Fibroblast of skin of right quadriceps (primary cell): ENCODE measurements at places on chromosomes 2 and 18.
A peak's percentile ranks its signal among the peaks of the same experiment; 100 is the strongest.

DNA sequence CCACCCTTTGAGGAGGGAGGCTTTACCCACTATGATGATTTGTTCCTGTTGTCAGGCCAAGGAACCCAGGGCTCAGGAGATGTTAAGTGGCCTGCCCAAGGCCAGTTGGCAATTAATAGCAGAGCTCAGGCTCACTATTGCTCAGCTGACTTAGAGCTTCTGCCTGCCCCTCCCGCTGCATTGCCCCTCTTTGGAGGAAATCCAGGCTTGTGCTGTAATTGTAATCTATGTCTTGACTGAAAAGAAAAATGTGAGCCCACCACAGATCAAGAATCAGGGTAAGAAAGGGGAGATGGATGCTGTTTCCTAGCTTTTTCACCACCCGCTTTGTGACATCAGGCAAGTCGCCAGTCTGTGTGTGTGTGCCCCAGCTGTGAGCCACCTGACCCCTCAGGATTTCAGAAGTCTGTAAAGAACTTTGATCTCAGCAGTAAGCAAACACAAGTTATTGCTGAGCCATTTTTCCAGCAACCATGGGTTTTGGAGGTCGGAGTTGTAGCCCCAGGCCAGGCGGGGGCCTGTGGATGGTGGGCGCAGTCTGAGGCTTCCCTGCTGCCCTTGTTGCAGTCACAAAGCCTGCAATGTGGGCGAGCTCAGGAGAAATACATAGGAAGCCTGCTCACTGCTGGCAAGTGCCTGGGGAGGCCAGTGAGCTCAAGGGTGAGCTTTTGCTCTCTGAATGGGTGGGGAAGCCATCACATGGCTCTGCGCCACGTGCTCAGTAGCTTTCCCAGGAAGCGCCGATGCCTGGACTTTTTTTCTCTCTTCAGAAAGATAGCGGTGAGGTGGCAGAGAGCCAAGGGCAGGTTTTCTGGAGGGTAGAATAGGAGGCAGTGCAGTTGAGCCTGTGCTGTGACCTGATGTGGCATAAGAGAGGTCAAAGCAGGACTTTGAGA is 6.1 kb downstream of the CABLES1 start:
- DNase-seq = no peak

DNA sequence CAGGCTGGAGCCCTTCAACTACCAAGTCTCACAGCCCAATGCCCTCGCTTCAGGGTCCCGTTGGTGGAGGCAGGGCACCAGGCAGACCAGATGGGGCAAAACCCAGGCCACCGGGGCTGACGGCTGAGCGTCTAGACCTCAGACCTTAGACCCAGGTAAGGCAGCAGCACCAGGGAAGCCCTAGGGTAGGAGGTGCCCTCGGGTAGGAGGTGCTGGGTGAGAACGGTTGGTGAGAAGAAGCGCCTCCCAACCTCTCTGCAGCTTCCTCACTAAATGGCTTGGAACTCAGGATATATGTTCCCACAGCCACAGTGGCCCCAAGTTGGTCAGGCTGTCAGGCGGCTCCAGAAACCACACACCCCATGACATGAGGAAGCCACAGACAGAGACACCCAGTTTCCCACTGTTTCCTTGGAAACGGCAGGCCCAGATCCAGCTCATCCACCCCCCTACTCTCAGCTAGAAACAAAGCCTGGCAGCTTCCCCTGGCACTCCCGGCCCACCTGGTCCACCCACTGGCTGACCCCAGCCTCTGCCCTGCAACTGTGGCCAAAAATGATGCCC is 13.1 kb upstream of the MLPH start:
- peak; percentile 78 for DNase-seq

DNA sequence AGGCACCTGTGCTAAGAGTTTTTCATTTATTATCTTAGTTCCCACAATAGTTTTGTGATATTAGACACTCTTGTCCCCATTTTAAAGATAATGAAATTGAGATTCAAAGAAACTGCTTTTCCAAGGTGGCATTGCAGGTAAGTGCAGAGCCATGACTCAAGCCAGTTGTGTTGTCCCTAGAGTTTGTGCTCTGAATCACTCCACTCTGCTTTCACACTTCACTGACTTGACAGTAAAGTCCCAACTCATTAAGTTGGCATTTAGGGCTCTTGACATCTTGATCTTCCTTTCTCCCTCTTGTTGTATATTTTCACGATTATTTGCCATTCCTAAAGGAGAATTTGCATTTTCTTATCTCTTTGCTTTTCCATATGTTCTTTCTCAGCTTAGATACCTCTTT is 114.3 kb downstream of the DIS3L2 start:
- DNase-seq = no peak

DNA sequence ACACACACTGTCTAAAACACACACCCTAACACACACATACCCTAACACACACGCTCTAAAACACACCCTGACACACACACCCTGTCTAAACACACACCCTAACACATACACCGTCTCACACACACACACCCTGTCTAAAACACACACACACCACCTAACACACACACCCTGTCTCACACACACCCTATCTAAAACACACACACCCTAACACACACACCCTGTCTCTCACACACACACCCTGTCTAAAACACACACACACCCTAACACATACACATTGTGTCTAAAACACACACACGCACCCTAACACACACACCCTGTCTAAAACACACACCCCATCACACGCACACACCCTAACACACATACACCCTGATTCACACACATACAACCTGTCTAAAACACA is 54.1 kb downstream of the HDAC4 start:
- DNase-seq = no peak

GRCh38 chr2:241087420-241088268 is 14.4 kb downstream of the MTERF4 start:
- no peak for DNase-seq

- DNase-seq = no peak
Observed at GRCh38 chr2:26384183-26384582, 17.5 kb upstream of the DRC1 start.

DNA sequence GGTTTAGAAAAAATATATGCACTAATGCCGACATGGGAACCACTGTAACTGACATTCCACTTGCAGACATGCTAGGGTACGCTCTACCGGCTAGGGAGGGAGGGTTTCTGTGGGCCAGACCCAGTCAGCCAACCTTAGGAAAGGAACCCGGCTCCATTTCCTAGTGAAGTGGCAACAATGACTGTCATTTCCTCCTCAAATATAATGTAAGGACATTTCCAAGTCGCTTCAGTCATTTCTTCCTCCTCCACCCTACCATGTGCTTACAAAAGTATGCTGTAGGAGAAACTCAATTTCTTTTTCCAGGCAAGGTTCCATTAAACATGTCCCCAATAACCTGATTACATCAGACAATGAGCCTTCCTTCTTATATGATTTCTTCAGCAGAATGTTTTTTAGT is 64.3 kb upstream of the PSMD14 start:
- DNase-seq = no peak

GRCh38 chr2:113117541-113118262 is 9.7 kb upstream of the IL1RN start:
- peak; percentile 93 for DNase-seq

DNA sequence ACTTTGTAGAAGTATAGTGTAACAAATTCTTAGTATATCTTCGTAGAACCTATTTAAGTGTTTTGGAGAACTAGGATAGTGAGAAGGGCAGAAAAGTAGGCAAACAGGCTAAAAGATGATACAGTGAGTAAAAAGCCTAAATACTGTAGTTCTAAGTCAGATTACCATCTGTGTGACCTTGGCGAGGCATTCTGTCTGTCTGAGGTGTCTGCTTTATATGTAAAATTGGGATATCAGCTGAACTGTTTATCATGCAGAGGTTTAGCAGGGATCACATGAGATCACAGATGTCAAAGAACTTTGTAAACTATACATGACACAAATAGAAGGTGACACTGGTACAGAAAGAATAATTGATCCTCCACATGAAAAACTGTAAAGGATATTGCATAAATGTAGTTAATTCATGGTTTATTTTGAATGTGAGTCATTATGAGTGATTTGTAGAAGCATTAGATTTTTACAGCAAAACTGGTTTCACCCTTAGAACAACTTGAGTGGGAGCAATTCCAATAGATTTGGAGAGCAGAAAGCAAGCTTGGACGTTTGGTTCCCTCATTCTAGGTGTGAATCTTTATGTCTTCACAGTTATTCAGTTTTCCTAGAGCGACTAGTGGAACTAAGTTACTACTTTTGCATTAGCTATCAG is 41.9 kb downstream of the TAF1B start:
- peak; percentile 22 for DNase-seq

DNA sequence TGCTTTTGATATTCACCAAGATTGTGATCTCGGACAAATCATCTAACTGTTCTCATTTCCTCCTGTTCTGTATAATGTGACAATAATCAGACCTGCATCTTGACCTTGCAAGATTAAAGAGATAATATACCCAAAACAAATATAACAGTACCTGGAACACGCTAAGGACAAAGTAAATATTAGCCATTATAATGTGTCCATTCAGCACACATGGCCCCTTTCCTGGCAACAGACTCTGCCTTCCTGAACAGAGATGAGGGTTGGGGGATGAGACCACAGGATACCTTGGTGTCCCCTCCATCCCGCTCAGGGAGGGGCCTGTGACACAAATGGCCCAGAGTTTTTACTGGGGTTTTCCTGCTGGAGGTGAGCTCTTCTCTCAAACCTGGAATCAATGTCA is 143.4 kb upstream of the SERPINE2 start:
- DNase-seq = no peak

GRCh38 chr2:111039628-111040383 is 80.9 kb upstream of the BCL2L11 start:
- DNase-seq = no peak

DNA sequence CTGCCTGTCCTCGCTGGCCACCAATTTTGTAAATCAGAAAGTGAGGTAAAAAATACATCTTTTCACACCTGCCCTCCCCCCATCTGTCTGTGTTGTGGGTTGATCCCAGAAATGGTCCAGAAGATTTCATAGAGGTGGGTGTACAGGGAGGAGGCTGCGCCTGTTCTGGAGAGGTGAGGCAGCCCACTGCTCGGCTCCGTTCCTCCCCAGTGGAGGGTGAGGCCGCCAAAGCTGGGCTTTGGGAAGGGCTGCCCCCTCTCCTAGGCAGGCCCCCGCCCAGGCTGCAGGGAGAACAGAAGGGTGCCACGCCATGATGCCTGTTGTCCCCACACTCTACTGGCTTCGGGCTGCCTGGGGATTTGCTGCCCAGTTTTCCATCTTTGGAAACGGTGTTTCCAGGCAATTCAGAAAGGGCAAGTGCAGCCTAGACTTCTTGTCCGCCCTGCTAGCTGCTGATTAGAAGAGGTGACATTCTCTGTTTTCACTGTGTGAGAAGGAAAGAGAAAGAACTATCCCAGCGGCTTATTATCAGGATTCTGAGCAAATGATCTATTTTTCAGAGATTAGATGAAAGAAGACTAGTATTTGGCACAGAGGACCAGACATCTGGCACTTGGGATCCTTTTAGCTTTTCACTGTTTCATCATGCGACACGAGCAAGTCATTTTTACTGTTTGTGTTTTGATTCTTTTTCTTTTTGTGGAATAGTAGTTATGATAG is 18.7 kb downstream of the SMARCAL1 start:
- DNase-seq = no peak
